Dorsolateral prefrontal cortex (tissue), 122 donors: ENCODE measurements at places on chromosomes 3 and 15.

DNA sequence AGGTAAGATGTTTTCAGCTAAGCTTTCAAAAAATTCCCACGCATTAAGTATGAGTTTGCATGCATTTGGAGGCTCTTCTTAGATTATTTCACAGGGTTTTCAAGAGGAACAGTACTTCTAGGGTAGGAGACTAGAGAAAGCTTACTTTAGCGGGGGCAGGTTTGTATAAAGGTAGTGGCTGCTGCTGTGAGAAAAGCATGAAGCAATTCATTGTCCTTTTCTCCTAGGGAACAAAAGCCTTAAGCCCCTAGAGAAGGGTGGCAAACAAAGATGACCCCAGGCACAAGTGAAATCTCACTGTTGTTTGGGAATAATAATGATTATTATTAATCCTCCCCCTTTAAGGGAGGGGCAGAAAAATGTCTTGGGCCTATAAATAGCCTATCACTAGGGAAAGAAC lies 310.7 kb downstream of the DIPK2A start:
- DNase-seq, result no peak

DNA sequence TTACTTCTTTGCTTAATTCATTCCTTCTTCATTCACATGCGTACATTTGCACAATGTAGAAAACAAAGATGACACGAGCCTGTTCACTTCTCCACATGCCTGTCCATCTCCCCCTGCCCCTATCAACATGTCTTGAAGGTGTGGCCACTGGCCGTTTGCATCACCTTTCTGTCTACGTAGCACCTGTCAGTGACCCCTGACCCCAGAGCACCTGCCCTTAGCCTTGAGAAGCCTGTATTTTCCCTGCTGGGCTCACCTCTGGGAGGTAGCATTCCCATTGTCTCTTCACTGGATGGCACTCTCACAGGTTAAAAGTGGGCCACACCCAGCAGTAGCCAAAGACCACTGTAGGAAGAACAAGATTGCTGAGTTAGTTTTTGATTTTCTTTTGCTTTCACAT lies 234.1 kb downstream of the THSD4 start:
- no peak for DNase-seq

- DNase-seq, result no peak
Measured at GRCh38 chr3:54941690-54942362, 14.0 kb upstream of the LRTM1 start.

DNA sequence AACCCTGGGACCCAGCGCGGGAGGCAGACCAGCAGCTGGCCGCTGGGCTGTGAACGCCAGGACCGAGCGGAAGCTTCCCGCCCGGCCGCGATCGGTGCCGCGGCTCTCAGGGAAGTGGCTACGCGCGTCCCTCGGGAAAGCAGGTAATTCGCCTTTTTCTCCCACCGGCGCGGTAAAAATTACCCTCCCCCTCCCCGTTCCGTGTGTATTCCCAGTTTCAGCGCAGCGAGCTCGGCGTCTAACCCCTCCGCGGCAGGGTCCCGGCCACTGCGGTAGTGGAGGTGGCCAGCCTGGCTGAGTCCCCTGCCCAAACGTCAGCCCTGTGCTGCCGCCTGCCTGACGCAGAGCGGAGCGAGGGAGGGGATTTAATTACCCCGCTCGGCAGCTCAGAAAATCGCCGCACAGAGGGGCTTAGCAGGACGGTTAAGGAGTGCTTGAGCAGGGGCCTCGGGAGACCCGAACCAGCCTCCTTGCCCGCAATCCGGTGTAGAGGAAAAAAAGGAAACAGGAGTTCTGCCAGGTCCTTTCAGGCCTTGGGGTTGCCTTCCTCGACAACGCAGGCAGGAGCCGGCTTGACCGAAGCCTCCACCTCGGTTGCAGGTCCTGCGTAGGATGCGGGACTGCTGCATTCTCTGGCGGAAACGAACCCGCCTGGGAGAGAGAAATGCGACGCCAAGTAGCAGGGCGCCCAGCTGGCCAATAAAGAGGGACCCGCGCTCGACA lies 2.9 kb downstream of the GATA2 start:
- no peak for DNase-seq

DNA sequence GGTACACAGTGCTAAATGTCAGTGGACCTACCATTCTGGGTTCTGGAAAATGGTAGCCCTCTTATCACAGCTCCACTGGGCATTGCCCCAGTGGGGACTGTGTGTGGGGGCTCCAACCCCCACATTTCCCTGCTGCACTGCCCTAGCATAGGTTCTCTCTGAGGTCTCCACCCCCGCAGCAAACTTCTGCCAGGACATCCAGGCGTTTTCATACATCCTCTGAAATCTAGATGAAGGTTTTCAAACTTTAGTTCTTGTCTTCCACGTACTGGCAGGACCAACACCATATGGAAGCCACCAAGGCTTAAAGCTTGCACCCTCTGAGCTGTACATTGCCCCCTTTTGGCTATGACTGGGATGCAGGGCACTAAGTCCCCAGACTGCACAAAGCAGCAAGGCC lies 788.2 kb upstream of the ALCAM start:
- no peak for DNase-seq

DNA sequence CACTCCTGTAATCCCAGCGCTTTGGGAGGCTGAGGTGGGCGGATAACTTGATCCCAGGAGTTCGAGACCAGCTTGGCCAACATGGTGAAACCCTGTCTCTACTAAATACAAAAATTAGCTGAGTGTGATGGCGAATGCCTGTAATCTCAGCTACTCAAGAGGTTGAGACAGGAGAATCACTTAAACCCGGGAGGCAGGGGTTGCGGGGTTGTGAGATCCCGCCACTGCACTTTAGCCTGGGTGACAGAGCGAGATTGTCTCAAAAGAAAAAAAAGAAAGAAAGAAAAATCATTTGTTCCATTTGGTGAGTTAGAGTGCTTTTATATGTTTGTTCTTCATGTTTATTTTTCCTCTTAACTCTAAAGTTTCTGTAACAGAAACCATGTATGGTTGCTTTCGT lies 7.3 kb downstream of the NCK1 start:
- DNase-seq, result no peak

DNA sequence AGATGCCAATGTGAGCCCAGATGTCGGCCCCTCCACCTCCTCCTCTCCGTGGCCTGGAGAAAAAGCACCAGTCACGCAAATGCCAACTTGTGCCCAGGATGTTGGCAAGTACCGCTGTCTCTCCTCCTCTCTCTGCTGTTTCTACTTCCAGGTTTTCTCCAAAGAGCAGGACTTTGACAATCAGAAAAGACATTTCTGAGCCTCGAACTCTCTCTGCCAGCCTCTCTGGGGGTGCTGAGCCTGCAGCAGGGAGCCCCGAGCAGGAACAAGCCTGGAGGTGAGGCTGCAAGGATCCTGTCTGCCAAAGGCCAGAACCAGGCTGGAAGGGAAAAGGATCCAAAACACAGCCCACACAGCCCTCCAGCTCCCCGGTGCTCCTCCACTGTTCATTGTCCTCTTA lies 89.7 kb downstream of the SEC22A start:
- no peak for DNase-seq

DNA sequence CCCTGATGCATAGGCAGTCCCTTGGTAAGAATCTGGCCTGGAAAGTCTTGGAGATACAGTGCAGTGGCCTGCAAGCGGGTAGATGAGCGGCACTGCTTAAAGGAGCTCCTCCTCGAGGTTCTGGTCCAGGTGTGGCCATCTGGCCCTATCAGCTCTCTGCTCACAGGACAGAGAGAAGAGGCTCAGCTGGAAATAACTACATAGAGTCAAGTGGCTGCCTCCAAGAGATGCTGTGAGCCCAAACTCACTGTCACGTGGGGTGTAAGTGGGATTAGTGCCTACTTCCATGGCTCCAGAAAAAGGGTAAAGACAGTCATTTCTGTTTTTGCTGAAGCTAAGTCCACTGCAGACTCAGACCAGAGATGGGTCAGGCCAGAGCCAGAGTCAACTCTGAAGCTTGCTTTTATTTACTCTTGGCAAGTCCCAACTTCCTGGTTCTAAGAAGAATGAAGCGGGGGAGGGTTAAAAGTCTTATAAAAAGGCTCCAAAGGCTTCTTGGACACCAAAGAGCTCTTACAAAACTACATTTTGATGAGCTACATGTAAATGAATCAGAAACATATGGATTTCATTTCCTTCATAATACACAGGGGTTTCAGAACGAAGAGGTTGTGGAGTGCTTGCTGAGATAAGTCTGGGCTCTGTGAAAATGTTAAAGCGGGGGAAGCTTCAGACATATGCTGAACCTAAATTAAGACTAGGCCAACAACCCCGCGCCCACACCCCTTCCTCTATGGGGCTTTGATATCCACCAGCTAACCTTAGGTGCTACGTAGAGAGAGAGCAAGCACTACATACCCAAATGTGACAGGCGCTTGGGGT lies 77.1 kb downstream of the PDZRN3 start:
- no peak for DNase-seq

GRCh38 chr3:141828890-141829289 lies 47.6 kb upstream of the ATP1B3 start:
- no peak for DNase-seq

DNA sequence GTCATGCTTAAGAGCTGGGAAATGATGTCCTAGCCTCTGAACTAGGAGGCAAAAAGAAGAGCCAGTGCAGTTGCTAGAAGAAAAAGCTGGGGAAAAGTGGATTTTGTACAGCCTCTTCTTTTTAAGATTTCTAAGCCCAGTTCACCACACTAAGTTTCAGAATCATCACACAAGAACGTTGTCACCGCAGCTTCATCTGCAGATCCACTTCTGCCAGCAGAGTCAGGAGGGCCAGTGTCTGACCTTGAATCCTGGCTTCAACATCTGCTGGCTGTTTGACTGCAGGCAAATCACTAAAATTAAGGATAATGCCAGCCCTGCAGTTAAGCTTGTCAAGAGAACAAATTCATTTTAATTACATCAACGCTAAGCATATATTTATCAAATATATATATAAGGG lies 36.2 kb downstream of the HDC start:
- no peak for DNase-seq

- no peak for DNase-seq
Measured at GRCh38 chr15:74272812-74273211, 36.7 kb downstream of the CCDC33 start.

GRCh38 chr3:133124511-133124910 lies 86.3 kb downstream of the TMEM108 start:
- DNase-seq, result no peak

DNA sequence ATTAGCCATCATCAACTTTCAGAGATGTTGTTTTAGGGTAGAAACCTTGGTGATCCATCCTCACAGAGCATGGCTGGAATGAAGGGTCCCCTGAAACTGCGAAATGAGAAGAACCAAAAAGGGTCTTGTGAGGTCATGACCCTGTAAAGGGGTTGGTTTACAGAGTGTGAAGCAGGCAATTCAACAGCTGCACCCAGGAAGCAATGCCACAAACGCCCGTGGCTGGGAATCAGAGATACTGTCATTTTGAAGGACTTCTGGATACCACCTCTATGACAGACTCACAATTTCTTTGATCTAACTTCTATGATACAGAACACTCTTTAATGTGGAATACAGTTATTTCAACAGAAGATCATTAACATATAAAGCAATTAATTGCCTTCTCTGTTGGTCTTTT lies 79.1 kb downstream of the GREM1 start:
- no peak for DNase-seq

GRCh38 chr15:66851311-66852063 lies 149.5 kb downstream of the SMAD6 start:
- DNase-seq, result peak; percentile 48
